ENCODE measurements at places on chromosomes 16 and 17.

DNA sequence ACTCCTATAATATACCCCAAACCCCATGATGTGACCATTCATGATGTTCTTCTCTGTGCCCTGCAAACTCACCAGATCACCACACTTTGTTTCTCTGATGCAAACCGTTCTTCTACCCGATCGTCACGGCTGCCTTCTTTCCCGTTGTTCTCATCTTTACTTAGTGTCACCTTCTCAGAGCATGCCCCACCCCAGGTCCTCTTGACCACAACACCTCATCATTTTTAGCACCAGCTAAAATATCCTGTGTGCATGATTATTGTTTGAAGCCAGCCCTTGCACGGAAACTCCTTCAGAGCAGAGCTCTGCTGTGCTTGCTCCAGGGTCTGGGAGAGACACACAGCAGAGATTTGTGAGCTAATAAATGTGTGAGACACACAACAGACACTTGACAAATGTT is 38.9 kb upstream of the CREBBP start:
- no peak for DNase-seq

- peak; percentile 72 for DNase-seq
Observed at GRCh38 chr17:58447039-58447975, 30.0 kb upstream of the RNF43 start.

DNA sequence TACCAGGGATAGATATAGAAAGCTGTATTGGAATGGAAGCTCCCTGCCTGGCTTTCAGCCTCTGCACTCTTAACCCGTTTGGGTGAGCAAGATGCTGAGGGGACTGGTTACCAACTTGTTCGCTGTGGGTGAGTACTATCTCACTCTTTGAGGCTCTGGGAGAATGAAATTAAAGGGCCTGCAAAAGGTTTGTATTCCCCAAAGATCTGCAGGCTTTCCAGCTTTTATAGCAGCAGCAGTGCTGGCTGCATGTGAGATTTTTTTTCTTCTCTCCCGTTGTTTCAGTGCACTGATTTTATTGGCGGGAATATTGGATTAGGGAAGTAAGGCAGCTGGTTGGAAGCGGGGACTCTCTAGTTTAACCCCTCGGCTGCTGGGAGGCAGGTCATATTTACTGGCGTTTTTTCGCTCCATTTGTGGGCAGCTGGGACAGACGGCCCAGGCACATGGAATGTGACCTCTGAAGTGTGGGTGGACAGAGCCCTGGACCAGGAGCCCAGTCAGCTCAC is 30.9 kb downstream of the C17orf75 start:
- no peak for DNase-seq

GRCh38 chr17:58415371-58416055 is 1.8 kb downstream of the RNF43 start:
- no peak for DNase-seq

DNA sequence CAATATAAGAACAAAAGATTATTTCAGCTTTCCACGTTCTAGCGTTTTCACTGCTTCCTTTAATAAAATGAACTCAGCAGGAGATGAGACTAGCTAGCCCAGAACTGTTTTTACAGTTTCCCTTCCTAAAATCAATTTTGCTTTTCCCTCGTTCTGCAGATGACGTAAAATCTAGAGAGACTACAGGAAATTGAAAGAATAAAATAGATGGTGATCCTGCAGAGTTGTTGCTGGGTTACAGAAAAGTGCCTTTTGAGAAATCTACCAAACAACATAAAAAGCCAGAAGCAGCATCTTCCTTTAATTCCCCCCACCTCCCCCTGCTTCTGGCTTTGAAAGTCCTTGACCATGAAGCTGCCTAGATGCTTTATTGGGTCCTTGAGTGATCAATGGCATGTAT is 96.8 kb upstream of the CLEC3A start:
- no peak for DNase-seq

DNA sequence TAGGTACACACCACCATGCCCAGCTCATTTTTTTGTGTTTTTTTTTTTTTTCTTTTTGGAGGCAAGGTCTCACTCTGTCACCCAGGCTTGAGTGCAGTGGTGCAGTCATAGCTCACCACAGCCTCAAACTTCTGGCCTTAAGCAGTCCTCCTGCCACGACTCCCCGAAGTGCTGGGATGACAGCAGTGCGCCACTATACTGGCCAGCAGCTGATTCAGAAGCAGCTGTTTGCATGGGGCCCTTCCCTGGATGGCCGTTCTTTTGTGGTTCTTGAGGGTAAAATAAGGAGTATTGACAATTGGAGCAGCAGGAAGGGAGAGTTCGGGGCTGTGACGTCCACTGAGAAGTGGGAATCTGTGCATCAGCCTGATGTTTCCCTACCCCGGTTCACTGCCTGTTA is 41.6 kb downstream of the KIAA0513 start:
- DNase-seq = no peak

DNA sequence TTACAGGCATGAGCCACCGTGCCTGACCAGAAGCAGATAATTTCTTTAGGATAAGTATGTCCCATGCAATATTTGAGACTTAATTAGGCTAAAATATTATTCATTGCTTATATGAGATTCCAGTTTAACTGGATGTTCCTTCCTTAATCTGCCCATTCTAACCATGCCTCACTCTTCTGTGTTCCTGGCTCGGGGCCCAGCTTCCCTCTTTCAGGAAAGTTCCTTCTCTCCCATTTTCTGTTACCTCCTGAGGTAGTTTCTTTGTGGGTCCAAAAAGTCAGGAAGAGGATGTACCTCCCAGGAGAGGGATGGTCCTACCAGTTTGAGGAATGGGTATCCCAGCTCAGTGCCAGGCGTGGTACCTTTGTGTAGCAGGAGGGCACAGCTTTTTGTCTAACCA is 23.3 kb downstream of the UNK start:
- DNase-seq = no peak

DNA sequence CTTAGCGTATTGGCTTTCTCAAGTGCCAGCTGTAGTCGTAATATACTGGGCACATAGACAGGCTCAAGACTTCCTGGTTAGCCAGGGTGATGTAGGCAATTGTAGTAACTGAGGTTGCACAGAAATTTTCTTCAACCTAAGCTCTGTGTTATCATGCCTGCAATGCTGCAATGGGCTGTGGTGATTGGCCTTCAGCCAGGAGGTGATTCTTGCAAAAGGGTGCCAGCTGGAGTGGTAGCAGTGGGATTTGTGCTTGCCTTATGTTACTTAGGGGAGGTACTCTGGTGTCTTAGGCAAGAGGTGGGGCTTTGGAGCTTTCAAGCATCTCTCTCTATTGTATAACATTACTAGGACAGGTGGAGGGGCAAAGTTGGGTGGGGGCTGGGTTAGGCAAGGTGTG is 495.1 kb downstream of the CDH11 start:
- no peak for DNase-seq

DNA sequence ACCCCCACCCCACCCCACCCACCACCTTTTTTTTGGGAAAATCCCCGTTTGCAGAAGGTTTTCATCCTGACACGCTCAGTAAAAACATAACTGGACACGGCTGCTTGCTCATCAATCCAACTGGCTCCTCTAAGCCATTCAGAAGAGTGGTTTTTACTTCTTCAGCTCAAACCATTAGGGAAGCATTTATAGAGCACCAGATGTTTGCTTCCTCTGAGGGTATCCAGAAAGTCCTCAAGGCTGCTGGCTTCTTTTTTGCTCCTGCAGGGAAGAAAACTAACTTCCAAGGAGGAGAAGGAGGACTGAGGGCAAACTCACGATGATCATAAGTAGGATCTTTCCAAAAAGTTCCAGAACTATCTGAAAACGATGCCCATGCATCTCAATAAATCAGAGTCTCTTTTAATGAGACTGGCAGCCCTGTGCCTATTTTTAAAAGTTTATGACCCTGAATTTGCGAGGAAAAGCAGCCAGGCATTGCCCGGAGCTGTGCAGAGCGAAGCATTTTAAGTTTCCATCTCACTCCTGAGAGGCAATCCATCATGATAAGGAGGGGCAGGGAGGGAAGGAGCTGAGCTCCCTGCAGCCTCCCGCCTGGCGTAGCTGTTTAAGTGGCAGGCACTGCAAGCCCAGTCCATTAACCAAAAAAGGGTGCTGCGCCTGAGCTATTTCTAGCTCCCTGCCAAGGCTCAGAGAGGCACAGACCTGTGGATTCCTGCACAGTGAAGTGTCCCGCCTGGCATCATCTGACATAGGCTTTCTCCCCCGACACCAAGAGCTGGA is 146.3 kb upstream of the FOXF1 start:
- no peak for DNase-seq

- no peak for DNase-seq
Observed at GRCh38 chr16:7319514-7319913, 13.1 kb upstream of the RBFOX1 start.

DNA sequence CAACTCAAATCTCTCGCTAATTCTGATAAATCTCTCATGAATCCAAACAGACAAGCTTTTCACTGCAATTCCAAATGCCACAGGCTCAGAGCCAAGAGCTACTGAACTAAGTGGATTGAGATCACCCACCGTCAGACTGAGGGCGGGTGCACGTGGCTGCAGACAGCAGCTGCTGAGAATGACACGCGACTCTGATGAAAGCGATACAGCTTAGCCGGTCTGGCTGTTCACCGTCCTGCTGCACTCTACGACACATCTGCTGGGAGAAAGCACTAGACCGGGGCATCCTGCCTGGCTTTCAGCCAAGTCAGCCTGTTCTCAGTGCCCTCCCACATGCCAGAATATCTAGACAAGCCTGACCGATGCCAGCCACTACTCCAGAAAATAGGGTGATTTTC is 42.6 kb downstream of the KLHDC4 start:
- peak; percentile 74 for DNase-seq

DNA sequence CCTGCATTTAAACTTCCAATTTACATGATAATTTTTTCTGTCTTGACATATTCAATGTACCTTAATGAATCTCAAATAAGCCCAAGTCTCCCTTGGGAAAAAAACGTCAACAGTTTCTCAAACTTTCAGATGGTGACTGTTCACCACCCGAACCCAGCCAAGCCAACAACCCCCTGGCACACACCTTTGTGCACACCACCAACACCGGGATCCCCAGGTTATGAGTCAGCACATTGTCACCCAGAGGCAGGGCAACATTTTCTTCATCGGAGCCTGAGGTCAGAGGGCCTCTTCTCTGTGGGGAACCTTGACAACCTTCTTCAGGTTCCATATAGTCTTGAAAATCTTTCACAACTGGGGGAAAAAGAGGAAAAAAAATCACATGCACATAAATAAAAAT is 15.5 kb downstream of the DYNC1LI2 start:
- no peak for DNase-seq

- peak; percentile 93 for DNase-seq
Observed at GRCh38 chr17:62478424-62478879, at the start of gene TLK2. TLK2 (plus strand) TSS chr17:62478825; CDS start chr17:62481126, 2,301 bp downstream.

DNA sequence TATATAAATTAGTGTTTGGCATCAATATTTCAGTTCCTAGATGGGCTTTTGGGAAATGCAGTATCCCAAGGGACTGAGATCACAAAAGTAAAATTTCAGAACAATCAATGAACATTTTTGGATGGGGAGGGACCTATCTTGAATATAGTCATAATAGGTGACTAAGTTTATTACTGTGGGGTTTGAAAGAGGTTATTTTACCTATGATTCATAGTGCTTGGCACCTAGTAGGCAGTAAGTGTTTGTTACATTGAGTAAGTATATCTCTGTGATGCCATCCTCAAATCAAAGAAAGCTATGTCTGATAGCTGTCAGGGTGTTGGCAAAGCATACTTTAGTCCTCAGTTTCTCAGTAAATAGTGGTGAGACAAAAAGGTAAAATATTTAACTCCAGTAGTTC is 36.9 kb downstream of the ZNF207 start:
- no peak for DNase-seq

- no peak for DNase-seq
Observed at GRCh38 chr17:15334266-15334665, 7.1 kb downstream of the TEKT3 start.

DNA sequence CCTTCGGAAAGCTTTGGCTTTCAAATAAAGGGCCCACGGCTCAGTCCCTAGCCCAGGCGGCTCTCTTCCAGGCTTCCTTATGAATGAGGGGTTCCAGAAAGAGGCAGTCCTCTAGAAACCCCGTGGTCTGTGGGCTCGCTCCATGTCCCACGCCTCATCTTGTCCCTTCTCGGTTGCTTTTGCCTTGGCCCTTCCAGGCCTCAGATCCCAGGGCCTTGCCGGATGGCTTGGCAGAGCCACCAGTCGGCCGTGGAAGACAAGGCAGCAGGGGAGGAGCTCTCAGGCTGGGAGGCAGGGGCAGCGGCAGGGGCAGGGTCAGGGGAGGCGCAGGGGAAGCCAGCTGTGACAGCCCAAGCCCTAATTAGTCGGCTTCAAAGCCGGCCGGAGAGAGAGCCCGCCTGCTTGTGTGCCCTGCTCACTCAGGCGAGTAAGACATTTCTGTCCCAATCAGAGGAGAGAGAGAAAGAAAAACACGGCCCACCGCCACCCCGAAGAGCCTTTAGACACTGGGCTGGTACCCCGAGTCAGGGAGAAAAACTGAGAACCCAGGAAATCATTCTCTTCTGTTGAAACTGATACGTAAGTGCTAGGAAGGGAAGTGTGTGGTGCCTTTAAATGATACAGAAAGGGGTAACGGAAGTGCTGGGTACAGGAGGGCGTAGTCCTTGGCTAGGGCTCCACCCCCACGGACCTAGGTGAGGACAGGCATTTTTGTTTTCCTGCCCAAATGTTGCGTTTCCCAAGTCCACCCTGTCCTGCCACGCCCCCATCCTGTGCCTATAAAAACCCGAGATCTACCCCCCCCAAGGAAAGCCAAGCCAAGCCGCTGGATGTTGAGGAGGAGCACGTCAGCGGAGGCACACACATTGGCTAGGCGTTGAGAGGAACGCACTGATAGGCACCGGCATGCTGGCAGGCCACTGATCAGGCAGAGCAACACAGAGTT is 27.8 kb upstream of the MEIOC start:
- DNase-seq = peak; percentile 68

GRCh38 chr17:19003543-19004420 is 782 bp downstream of the FAM83G start:
- DNase-seq = peak; percentile 76
